ENCODE measurements at places on chromosomes 13 and 19.

- peak; percentile 96 for DNase-seq
Observed at GRCh38 chr19:48634424-48635262, 2.5 kb downstream of the DBP start.

- DNase-seq = peak; percentile 33
Observed at GRCh38 chr13:25085125-25085742, 10.7 kb upstream of the PABPC3 start.

DNA sequence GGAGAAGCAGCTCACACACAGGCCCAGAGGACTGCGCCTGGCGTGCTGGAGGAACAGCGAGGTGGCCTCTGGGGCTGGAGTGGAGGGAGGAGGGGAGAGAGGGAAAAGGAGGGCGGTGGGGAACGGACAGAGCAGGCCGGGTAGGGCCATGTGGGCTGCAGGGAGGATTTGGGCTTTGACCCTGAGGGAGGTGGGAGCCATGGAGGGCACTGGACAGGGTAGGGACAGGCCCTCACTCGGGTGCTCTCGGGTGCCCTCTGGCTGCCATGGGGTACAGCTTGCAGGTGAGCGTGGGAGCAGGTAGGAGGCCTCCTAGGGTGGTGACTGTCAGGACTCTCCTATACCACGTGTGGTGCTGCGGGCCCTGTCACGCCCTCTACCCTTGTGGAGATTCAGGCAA lies 22.8 kb downstream of the PLIN4 start:
- DNase-seq = no peak

DNA sequence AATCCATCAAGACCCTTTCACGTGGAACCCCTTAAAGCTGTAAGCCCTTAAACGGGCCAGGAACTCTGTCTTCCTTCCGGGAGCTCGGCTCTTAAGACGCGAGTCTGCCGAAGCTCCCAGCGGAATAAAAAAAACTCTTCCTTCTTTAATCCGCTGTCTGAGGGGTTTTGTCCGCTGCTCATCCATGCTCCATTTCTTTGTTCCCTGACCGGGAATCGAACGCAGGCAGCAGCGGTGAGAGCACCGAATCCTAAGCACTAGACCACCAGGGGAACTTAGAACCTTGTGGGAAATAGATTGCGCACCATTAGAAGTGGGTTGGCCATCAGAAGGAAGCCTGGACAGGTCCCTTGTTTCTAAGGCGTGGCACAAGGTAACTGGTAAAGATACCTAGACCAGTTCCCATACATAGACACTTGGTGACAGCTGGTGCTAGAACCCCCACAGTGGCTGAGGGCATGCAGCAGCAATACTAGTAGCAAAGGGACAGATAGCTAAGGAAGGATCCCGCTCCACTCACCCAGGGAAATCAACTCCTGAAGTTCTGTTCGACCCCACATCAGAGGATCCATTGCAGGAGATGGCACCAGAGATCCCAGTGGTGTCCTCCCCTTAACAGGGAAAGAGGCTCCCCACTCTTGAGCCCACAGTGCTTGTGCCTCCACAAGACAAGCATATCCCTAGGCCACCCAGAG lies 1.5 kb upstream of the RGCC start:
- no peak for DNase-seq

DNA sequence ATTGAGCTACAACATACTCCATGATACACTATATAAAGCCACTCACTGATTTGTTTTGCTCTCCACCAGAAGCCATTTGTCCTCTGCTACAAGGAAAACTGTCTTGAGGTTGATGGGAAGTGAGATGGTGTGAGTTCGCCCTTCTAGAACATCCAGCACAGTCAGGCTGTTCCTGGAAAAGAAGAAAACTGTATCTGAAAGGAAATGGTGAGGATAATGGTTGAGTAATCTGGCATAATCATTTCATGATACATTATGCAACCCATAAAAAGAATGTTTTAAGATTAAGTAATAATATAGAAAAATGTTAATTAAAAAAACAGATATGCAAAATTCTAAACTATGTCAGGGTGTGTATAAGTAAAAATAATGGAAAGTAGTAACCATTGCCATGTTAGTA lies 233.9 kb downstream of the RGCC start:
- DNase-seq = peak; percentile 40

GRCh38 chr13:28401303-28402056 lies 93.4 kb downstream of the FLT1 start:
- peak; percentile 96 for DNase-seq

DNA sequence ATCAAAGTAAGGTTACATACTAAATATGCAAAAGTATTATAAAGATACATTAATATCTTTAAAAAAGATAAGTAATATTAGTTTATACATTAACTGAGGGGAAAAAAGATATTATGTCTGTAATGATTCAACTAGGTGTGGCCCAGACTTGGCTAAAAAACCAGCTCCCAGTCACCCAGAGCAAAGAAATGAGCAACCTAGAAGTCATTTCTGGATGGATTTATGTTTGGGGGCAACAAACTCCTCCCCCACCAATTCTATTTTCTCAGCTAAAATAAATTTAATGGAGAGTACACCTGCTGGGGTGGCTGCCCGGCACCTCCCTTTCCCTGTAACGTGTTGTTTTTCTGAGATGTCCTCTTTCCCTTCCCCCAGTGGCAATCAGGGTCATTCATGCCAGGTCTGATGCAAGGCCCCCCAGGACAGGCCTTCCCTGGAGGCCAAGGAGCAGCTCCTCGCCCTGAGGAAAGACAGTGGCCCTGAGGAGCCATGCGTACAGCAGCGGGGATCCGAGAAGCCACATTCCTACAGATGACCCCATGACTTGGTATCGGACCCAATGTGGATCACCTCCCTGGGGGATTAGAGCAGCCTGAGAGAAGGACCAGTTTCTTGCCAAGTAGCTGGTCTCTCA lies 78.6 kb upstream of the DOCK9 start:
- no peak for DNase-seq

GRCh38 chr13:85729296-85729695 lies 69.9 kb downstream of the SLITRK6 start:
- DNase-seq = peak; percentile 20

- DNase-seq = no peak
Observed at GRCh38 chr13:52187029-52187423, 27.6 kb upstream of the NEK3 start.

GRCh38 chr13:20769091-20769490 lies 4.7 kb downstream of the EEF1AKMT1 start:
- no peak for DNase-seq

- peak; percentile 54 for DNase-seq
Observed at GRCh38 chr13:109918179-109918711, 131.9 kb upstream of the IRS2 start.

DNA sequence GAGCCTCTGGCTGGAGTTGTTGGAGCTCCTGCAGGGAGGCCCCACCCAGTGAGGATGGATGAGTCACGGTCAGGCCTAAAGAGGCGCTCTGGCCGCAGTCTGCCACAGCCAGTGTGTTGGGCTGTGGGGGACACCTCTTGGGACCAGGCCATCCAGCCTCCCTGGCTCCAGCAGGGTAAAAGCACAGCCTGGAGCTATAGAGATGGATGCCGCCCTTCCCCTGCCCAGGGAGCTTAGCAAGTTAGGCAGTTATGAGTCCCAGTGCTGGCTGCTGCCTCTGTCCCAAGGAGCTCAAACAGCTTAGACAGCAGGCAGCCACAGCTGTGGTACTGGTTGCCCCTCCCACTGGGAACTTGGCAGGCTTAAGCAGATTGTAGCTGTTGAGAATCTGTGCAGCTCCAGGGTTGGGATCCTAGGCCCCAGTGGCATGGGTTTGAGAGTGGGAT lies 100.9 kb downstream of the NDFIP2 start:
- DNase-seq = peak; percentile 51

GRCh38 chr13:59686798-59687394 lies 476.8 kb downstream of the DIAPH3 start:
- peak; percentile 23 for DNase-seq

- peak; percentile 96 for DNase-seq
Observed at GRCh38 chr19:34217952-34218817, 36.2 kb upstream of the GARRE1 start.

- DNase-seq = no peak
Observed at GRCh38 chr19:19748249-19748938, 15.5 kb upstream of the ZNF14 start.

DNA sequence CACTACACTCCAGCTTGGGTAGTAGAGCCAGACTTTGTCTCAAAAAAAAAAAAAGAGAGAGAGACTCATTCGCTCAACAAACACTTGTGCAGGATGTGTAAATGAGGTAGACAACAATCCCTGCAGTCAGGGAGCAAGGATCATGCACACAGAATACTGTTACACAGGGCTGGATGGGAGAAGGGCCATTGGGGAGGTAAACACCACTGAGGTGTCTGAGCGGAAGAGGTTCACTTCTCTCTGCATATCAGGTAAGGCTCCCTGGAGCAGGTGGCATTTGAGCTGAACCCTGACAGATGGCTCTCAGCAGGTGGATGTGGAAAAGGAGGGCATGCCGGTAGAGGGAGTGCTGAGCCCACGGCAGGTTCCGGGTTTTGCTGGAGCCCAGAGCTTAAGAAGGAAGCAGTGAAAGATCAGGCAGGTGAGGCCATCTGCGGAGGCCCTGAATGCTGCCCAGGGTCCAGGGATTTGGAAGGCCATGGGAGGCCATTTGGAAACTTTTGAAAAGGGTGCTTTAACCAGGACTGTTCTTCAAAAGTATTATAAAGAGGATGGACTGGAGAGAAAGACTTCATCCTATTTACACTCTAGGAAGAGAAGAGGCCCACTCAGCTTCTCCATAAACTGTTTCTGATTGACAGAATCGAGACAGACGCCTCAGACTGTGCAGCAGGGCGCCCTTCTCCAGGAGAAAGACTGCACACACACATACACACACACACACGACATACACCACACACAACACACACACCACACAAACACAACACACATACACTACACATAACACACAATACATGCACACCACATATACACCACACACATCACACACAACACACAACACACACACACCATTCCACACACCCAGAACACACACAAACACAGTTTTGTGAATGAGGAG lies 199.4 kb downstream of the USP12 start:
- DNase-seq = peak; percentile 21

GRCh38 chr19:49057636-49058234 lies at the start of gene CGB7:
TSS of gene CGB7 (minus strand) at chr19:49057749. CDS start at chr19:49055375, 2,374 bp downstream.
- peak; percentile 79 for DNase-seq

DNA sequence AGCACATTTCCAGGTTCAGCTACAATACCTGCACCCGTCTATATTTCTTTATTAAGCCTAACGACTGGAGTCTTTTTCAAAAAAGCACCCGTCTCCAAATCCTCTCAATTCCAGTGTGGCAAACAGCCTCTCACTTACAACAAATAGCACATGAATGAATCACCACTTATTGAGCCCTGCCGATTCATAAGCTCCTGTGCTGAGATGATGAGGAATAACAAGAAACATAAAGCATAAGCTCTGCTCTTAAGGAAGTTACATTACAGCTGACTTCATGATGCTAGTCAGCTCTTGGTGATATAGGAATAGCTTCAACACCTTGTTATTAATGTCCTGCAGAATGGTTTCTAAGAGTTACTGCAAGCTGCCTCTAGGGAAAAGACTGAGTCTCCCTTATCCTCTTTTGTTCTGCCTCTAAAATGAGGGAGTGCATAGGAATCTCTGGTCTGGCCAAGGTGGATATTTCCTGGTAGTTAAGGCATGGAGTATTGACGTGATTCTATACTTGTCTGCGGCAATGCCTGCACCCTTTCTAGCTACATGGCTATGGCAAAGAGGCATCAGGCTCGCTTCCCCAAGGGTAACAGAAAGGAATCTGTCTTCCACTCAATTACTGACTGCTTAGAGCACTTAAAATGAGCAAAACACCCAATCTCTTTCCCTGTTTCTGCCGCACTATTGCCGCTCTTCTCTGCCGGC lies 195.7 kb downstream of the KLF12 start:
- peak; percentile 88 for DNase-seq

GRCh38 chr19:55927991-55928390 lies 4.1 kb downstream of the NLRP13 start:
- DNase-seq = no peak

DNA sequence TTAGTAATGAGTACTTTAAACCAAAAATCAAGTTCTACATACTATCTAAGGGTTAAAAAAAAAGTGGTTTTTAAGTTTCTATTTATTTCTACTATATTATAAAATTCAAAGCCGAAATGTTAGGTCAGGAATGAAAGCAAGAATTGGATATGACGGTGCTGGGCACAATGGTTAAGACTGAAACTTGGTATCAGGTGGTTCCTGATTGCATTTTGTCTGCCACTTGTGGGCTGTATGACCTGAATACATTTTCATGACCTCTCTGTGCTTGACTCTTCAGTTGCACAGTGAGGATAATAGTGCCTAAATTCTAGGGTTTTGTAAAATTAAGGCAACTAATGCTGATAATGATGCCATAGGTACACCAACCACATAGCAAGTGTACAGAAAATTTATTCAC lies 22.3 kb upstream of the ZNF675 start:
- no peak for DNase-seq

GRCh38 chr19:19866611-19867248 lies 1.0 kb downstream of the ZNF253 start:
- peak; percentile 3 for DNase-seq

GRCh38 chr13:59276436-59276835 lies 887.3 kb downstream of the DIAPH3 start:
- DNase-seq = peak; percentile 44
